ENCODE measurements at places on chromosomes 13 and 19.

DNA sequence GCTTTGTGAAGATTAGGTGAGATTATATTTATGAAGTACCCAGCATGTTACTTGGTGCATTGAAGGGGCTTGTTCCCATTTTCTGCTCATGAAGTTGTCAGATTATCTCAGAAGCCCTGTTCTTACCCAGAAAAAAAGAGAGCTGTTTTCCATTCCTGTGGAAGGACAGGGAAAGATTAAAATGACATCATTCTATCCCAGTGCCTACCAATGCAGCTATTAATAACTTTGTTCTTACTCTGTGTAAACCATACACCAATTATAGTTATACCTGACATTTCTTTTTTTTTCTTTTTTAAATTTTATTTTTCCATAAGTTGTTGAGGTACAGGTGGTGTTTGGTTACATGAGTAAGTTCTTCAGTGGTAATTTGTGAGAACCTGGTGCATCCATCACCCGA, 18.6 kb downstream of the ZNF507 start:
- DNase-seq, result no peak

- peak; percentile 18 for DNase-seq
Measured at GRCh38 chr13:109610517-109610916, 175.9 kb downstream of the IRS2 start.

DNA sequence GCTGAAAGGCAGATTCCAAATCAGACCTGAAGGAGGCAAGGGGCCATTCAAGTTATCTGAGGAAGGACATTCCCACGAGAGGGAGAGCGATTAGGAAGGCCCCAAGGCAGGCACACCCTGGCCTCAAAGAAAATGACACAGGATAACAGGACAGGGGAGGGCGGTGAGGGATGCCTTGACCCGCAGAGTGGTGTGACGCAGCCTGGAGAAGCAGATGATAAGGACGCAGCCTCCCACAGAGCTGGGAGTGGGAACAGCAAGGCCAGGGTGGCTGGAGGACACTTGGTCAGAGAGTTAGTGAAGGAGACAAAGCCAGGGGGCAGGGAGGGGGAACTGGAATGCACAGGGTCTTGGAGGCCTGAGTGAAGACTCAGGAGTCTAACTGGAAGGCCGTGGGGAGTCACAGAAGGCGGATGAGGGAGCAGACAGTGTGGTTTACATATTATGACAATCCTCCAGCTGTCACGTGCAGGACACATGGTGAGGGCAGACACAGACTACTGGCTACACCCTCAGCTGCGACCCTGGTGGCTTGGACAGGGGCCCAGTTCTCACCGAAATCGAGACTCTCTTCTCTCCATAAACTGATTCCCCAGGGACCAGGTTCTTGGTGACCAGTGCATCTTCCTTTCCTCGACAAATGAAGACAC, 5.8 kb upstream of the DYRK1B start:
- DNase-seq, result no peak

DNA sequence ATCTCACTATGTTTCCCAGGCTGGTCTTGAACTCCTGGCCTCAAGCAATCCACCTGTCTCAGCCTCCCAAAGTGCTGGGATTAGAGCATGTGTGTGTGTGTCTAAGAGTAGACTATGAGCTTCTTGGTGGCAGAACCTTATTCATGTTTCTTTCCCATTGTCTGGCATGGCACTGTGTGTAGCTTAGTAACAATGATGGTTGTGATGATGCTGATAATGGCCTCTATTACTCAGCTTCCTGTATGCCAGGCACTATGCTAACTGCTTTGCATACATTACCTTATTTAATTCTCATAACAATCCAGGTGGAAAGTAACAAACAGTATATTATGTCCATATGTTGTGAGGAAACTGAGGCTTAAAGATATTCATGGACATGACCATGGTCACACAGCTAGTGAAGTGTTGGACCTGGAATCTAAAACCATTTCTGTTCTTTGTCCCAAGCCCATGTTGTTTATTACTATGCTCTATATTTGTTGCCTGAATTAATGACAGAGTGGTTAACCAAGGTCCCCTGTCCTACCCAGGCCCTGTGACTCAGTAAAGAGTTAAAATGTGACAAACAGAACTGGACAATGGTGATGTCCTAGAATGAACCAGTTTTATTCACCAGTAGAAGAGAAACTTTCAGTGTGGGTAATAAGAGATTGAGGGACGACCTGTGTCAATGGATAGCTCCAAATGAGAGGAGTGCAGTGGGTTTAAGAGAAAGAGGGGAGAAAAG, 109.6 kb downstream of the KLF5 start:
- DNase-seq, result no peak

GRCh38 chr19:40605216-40605971, 4.2 kb downstream of the LTBP4 start:
- DNase-seq, result peak; percentile 69

DNA sequence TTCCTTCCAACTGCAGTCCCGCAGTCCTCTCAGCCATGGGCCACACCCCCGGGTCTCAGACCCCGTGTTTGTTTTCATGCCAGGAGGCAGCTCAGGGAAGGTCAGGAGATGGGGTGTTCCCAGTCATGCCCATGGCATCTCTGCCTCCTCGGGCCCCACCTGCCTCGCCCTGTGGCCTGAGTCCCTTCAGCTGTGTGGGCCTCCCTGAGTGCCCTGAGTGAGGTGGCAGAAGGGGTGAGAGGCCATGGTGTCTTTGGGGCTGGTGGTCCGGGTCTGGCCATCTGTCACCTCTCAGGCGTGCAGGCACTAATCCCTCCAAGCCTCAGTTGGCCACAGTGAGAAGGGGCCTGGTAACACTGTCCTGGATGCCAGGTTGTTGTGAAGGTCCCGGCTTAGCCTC, 10.9 kb upstream of the KDM4B start:
- no peak for DNase-seq

DNA sequence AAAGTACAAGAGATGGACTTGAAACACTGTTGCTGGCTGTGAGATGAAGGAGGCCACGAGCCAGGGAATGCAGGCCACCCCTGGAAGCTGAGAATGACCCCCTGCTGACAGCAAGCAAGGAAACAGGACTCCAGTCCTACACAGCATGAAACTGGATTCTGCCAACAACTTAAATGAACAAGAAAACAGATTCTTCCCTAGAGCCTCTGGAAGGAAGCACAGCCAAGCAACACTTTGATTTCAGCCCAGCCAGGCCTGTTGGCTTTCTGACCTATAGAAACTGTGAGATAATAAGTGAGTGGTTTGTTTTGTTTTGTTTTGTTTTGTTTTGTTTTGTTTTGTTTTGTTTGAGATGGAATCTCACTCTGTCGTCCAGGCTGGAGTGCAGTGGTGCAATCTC, 105.3 kb upstream of the CACNA1A start:
- no peak for DNase-seq

DNA sequence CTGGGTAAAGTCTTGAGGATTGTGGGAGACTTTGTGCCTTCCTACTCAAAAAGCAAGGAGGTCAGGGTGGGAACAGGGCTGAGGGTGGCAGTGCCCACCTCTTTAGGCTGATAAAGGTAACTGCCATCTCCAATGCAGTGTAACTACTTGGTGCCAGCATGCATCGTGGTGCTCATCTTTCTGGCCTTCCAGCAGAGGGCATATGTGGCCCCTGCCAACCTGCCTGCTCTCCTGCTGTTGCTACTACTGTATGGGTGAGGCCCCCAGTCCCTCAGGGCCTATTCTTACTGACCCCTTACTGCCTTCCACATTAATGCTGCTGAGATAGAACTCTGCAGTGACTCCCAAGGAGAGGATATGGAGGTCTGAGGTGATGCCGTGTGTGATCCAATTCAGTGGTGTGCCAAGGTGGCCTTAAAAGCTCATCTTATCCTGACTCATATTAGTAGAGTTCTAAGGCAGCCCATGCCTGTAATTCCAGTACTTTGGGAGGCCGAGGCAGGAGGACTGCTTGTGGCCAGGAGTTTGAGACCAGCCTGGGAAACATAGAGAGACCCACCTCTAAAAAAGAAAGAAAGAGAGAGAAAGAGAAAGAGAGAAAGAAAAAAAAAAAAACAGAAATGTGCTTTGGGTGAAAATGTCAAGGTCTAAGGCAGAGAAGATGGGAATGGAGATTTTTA, 9.7 kb upstream of the ARHGAP45 start:
- no peak for DNase-seq

GRCh38 chr19:54172471-54173358, at the start of gene TMC4:
Gene TMC4, minus strand, starts transcription at chr19:54173160. Its CDS starts 43 bp downstream, at chr19:54173117.
- no peak for DNase-seq
